Activated CD4-positive, alpha-beta T cell treated with anti-CD3 and anti-CD28 coated beads, Interleukin-2, amount 50 U/mL, for 48 hours (primary cell): ENCODE measurements at places on chromosomes 2 and 18.

DNA sequence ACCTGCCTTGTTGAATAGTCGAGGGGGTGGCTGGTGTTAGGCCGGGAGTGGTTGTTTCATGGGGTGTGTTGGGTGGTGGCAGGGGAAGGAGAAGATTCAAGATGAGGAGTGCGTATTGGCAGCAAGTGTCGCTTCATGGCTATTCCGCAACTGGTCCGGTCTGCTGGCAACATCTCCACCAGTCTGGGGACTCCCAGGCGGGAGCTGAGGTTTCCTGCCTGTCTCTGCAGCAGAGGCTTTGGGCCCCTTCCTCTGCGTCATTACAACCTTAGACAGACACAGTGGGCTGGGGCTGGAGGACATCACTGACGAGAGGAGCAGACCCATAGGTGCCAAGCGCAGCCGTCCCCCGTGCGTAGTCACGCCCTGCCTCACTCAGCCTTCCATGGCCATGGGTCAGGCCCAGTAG, 64.0 kb upstream of the MCFD2 start:
- DNase-seq = peak; percentile 18

GRCh38 chr2:55842046-55842445, 81.5 kb downstream of the EFEMP1 start:
- no peak for DNase-seq

DNA sequence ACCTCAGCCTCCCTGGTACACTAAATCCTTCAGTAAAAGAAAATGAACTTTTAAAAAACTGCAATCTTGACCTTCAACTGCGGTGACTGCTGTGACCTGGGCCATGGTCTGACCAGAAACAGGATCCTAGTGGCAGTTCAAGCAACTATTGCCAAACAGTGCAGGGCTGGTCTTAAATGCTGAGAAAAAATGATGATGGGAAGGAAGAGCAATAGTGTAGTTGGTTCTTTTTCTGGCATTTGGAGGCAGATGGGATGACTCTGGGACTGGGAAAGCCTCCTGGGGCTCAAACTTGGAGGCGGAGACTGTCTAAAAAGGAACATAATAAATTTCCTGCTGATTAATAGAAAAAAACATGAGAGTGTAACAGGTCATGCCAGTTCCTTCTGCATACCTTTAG, 45.4 kb downstream of the CHN1 start:
- DNase-seq = no peak

DNA sequence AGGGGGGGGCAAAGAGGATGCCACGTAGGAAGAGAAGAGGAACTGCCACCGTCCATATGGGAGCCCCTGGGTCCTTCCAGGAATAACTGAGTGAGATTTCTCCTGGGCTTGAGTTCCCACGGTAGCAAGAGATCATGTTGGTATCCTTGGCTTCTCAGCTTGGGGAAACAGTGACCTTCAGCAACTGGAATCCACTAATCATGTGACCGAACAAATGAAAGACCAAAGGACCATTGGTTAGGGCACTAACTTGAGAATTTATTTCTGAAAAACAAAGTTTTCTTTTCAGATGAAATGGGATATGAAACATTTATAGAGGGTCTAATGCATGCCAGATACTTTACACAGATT, 259.4 kb upstream of the ID2 start:
- DNase-seq = no peak

DNA sequence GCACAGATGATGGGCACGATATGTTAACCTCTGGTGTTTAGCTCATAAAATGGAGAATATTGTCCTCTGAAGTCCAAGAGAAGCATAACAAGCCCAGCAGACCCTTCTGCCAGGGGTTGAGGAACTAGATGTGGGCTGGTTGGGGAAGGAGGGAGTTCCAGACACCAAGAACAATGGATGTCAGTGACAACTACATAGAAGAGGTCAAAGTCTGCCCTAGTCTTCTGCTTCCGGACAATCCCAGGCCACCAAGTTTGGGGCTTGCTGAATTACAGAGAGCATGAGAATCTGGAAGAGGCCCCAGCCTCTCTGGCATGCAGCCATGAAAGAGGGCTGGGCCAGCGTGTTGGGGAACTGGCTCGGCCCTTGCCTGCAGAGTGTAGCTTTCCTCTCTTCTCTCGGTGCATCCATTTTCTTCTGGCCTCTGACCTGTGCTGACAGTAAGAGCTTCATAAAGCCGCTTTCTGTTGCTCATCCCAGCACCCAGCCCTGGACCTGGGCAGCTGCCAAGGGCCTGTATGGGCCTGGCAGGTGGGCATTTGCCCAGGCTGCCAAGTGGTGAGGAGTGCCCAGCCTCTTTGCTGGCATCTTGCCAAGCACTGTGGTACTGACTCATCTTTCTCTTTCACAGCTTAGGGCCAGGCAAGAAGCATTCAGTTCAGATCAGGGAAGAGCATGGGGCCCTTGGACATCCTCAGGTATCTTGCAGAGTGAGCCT, 14.6 kb upstream of the LAPTM4A start:
- peak; percentile 21 for DNase-seq

DNA sequence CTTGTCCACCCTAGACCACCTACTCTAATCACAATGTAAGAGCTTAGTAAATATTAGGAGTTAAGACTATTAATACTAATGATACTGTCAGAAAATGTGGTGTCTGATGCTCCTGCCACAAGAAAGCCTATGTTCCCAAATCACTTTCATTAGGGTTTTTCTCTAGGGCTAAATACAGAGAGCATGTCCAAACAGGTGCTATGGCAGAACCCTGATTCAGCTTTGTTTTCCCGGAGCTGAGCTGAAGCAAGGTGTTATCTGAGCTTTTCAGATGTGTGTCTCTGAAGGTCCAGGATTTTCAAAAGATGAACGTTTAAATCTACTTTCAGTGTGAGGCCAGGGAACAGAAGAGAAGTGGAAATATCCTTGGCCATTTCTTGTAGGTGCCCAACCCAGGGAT, 40.6 kb downstream of the CPO start:
- no peak for DNase-seq

DNA sequence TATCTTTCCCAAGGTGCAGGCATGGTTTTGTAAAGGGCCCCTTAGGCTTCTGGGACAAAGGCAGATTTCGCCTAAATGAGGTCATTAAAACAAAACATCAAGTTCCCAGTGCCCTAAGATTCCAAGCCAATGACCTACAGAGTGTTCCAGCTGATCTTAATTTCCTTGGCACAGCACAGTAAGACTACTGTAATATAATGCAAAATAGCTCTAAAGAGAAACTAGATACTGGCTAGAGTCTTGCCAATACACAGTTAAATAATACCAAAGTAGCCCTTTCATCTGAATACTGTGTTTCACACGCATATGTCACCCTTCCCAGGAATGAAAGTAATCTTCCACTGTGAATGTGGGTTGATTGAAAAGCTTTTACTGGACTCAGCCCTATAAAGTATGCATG, 14.7 kb downstream of the GRB14 start:
- DNase-seq = no peak
